ENCODE measurements at places on chromosomes 11 and 22.

- no peak for DNase-seq
Observed at GRCh38 chr11:43947003-43947500, 4.6 kb downstream of the C11orf96 start.

GRCh38 chr11:100105982-100106358 is 581.1 kb upstream of the ARHGAP42 start:
- no peak for DNase-seq

DNA sequence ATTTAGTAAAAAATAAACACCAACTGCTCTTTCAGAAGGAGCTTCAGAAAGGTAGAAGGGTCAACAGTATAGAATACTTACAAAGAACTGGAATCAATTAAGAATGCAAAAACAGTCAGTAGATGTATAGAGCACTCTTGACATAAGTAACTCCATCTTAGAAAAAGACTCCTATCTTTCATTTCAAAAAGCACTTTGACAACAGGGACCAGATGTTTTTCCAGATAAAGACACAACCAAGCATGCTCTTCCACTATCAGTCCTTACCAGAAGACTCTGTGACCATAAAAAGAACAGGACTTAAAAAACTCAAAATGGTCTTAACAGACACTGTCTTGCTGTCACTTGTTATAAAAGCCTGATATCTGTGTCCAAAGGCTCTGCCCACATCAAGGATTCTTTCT is 5.2 kb downstream of the SLC25A17 start:
- no peak for DNase-seq

DNA sequence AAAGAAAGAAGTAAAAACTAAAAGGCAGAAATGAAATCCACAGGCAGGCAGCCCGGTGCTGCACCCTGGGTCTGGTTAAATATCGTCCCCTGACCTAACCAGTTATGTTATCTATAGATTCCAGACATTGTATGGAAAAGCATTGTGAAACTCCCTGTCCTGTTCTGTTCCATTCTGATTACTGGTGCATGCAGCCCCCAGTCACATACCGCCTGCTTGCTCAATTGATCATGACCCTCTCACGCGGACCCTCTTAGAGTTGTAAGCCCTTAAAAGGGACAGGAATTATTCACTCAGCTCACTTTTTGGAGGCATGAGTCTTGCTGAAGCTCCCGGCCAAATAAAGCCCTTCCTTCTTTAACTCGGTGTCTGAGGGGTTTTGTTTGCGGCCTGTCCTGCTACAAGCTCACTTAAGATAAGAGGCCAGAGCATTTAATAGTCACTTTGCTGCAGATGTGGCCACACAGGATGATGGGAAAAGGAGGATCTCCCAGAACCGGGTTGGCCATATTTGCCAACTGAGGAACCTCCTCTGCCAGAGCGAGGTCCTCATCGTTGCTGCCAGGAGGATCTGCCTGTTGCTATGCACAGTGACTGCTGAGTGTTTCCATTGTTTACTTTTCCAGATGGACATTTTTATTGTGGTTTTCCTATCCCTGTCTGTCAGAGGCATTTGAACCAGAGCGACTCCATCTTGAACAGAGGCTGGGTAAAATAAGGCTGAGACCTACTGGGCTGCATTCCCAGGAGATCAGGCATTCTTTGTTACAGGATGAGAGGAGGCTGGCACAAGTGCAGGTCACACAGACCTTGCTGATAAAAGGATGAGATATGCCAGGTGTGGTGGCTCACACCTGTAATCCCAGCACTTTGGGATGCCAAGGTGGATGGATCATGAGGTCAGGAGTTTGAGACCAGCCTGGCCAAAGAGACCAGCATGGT is 10.2 kb downstream of the C11orf96 start:
- no peak for DNase-seq

DNA sequence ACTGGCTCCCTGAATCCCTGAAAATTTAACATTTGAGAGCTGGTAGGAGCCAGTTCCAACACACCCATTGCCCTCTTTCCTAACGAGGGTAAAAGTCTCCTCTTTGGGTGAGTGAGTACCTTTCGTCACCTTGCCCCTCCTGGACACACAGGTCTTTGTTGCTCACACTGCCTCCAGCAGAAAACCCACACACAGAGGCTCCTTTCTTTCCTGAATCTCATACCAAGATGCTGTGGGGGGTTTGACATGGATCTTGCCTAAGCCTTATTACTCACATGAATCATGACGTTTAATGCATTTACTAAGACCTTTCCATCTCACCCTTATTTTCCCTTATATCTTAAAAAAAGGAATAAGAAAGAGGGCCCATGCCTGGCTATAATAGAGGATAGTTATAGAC is 53.0 kb downstream of the PARVA start:
- no peak for DNase-seq

DNA sequence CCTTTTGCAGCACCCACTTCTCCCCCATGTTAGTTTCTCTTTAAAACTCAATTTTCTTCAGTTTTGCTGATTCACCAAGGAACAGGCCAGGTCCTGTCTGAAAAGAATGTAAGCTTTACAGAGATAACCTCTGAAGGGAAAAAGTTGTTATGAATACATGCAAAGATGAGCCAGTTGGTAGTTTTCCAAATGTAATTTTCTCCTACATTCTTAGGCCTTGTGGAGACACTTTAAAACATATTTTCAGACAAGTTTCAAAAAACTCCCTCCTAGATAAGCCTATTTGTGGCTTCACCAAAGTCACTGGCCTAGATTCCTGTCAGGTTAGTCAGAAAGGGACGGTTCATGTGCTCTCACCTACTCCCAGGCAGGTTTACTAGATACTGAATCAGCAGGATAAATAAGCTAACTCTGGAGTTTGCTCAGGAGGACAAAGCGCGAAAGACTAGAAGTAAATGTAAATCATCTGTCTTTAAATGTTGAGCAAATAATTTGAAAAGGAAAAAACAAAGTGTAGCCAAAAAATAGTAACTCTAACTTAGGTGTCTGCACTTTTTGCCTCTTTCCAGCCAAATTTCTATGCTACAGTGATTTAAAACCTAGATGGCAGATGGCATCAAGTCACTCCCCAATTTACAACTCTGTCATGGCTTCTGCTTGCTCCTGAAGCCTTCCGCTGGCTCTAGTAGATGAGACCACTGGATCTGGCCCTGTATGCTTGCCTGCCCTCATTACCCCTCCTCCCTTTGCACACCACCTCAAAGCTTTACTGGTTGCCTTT is 4.9 kb upstream of the ATP6V1E1 start:
- DNase-seq: no peak
